ENCODE measurements at places on chromosomes 6 and 20.
A peak's percentile ranks its signal among the peaks of the same experiment; 100 is the strongest.

- DNase-seq, result no peak
These were observed 36.1 kb downstream of the NCR2 start for GRCh38 chr6:41371461-41371991.

DNA sequence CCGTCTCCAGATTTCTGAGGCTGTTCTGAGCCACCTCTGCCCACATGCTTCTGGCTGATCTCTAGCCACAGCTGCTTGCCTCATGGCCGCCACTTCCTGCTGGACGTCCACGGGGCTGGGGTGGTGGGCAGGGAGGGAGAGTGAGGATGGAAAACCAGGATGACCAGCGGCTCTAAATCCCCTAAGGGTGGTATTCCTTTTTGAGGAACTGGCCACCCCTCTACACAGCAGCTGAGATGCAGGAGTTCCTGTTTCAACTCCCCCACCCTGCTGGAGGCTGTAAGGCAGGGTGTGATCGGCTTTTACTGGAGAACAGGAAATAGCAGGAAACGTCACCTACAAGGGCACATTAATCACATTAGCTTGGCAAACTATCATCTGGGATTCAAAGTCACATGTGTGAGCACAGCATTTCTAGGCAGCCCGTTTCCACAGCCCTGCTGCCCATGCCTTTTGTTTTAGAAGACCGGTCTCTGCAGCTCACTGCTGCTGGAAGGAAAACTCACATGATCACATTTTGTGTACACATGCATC, 181.6 kb upstream of the ECI2 start:
- no peak for DNase-seq

DNA sequence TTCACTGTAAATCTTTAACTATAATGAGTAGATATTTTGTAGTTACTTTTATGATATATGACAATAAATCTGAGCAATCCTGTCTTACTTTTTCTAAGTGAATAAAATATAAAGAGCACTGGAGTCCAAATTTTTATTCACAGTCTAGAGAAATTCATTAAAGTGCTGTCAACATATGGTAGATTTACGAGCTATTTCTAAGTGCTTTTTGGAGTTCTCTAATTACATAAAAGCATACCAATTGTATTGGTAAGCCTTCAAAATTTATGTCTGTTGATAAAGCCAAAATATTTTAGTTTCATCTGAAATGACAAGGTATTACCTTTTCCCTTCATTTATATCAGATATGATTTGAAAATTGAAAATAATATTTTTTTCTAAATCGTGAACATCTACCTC, 75.4 kb downstream of the MAN1A1 start:
- DNase-seq, result no peak

DNA sequence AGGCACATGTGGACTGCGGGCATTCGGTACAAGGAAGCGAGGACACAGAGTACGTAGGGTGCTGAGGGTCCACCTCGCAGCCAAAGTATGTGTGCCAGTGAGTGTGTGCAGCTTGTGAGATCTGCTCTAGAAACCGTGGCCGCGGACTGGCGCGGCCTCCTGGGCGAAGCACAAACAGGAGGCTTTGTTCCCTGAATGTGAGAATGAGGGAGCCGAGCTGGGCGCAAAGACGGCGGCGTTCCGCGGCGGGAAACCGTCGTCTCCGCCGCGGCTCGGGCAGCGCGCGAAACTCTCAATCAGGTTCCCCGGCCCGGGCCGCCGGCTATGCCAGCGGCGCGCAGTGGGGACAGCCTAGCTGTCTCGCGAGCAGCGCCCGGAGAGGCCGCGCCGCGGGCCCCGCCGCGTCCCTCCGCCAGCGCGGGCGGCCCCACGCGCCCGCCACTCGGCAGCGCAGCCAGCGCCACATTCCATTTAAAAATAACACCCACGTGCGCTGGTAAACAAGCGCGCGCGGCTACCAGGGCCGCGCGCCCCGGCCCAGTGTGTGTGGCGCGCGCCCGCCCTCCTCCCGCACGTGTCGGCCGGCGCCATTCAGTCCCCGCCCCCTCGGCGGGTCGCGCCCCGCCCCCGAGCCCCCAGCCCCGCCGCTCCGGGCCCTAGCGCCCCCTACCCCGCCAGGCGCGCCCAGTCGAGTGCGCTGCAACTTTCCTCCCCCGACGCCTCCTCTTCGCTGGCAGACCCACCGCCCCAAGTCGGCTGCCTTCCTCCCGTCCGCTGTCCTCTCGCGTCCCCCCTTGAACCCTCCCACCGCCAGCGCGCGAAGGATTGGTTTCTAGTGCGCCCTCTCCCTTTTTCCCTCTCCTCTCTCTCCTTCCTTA, 3.0 kb upstream of the FOXO3 start:
- DNase-seq, result peak; percentile 59

- peak; percentile 22 for DNase-seq
These were observed 75.4 kb upstream of the ECI2 start for GRCh38 chr6:4210629-4211419.

DNA sequence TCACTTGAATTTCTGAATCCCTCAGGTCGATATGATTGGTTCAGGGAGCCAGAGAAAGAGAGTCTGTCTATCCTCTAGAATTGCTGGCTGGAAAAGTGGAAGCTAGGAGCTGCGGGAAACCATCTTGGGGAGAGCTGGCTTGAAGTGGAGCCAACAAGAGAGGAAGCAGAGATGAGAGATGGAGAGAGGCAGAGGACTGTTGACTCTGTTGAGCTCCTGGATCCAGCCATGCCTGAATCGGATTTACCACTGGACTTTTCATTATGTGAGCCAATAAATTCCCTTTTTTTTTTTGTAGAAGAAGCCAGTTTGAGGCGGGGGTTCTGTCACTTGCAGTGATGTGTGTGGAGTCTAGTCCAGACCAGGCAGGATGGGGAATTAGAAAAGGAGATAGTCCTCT, 13.9 kb upstream of the SLC9A8 start:
- no peak for DNase-seq

GRCh38 chr6:139857143-139857542, 482.7 kb upstream of the CITED2 start:
- no peak for DNase-seq

DNA sequence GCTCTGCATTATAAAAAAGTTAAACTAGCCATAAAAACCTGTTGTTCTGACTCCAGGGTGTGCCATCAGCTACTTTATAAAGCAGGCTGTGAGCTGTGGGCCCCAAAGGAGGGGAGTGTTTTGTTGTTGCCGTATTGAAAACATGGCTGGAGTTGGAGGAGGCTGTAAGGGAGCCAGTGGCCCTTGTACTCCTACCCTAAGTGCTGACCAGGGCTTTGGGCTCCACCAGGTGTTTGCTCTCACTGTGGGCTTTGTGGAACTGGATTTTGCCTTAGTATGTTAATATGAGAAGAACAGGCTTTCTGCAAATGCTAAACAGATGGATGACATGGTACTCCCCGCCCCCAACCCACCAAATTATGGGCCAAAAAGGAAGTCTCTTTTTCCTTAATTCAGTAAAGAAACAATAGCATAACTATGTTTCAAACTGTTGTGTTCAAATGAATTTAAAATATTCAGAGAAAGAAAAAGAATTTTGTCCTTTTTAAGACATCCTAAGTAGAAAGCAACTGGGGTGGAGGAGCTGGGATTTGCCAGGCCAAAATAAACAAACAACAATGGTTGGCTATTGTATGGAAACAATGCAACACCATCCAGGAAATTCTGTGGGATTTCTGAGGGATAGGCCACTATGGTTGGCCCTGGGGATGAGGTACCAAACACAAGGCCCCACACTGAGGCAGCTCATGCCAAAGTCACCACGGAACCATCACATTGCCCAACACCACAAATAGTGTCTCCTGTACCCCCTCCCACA, 63.3 kb downstream of the PLCG1 start:
- no peak for DNase-seq

DNA sequence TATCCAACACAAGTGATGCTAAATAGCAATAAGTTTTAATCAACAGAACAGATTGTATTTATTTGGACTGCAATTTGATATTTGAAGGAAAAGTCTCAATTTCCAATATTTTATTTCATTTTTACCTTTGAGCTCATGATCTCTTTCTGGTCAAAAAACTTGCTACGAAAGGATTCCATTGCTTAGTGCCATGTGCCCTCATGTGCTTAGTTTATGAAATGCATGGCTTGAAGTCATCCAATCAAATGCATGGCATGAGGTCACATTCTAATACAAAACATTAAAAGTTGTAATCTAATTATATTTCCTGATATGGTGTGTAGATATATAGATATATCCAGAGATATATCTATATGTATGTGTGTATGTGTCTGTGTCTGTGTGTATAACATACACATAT, 321.2 kb upstream of the ADGRB3 start:
- DNase-seq, result no peak

DNA sequence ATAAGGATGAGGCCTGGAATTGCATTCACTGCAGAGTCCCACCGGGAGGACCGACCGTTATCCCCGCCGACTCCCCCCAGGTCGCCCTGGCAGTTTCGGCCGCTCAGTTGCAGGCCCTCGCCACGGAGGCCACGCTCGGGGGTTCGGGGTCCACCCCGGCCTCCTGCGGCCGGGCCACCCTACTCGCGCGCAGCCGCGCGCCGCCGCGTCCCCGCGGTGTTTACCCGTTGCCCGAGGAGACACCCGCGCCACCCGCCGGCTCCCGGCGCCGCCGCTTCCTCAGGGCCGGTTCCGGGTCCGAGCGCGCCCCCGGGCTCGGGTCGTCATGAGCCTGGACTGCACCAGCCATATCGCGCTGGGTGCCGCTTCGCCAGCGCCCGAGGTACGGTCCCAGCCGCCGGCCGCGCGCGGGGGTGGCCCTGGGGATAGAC, at the start of gene CCDC170:
Gene CCDC170, plus strand, starts transcription at position 214 of the 431 bp plus-strand sequence. Its CDS starts 112 bp downstream, at position 326.
- no peak for DNase-seq

- no peak for DNase-seq
These were observed 469.8 kb upstream of the FLRT3 start for GRCh38 chr20:14807224-14807623.

- no peak for DNase-seq
These were observed 449.4 kb downstream of the PTPRT start for GRCh38 chr20:42740226-42740870.

GRCh38 chr6:157287247-157287850, 36.0 kb downstream of the TMEM242 start:
- no peak for DNase-seq

DNA sequence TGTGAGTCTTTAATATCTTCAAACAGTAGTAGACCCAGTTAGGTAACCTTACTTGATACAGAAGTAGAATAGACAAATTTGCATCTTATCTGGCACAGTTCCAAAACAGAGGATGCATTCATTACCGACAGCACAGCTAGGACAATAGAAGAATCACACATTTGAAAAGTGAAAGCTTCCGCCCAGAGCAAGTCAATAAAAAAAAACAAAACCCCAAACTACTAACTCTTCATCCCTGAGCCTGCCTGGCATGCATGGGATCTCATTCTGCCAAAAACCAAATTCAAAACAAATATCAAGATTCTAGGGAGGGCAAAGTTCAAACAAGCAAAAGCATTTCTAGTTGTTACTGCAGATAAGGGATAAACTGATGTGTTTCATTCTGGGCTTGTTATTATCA, 235.4 kb downstream of the BTBD9 start:
- no peak for DNase-seq

DNA sequence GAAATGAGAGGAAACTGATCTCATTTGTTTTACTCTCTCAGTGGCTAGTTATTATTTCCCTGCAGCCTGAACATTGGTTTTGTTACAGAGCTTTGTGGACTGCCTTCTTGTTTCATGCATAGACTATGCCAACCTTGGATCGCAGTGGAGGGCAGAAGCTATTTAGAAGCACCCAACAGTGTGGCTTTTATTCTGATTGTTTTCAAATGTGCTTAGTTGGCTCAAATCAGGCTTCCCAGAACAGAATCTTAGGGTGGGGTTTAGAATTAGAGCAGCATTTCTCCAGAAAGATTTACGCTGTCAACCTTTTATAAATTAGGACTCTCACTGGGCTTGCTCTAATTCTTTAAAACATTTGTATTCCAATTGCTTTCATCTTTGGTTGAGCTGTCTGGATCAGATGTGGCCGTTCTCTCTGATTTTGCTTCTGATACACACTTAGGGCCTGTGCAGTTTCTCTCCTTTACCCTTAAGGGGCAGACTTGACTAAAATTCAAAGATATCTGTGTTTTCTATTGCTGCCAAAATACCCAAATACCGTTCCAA, 210.3 kb downstream of the BCKDHB start:
- DNase-seq, result no peak

- DNase-seq, result no peak
These were observed 7.3 kb upstream of the RNF24 start for GRCh38 chr20:4022386-4023286.

- no peak for DNase-seq
These were observed 255.1 kb downstream of the RNGTT start for GRCh38 chr6:88708197-88708744.

DNA sequence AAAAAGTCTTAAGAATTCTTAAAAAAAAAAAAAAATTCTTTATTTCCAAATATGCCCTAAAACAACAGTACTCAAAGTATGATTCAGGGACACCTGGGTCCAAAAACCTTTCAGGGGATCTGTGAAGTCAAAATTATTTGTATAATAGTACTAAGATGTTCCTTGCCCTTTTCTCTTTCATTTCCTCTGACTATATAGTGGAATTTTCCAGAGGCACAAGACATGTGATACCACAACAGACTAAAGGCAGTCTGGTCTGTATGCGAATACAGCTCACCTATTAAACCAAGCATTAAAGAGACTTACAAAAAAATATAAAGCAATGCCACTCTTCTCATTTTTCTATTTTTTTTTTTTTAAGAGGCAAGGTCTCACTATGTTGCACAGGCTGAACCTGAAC, 15.4 kb downstream of the NOL7 start:
- no peak for DNase-seq

DNA sequence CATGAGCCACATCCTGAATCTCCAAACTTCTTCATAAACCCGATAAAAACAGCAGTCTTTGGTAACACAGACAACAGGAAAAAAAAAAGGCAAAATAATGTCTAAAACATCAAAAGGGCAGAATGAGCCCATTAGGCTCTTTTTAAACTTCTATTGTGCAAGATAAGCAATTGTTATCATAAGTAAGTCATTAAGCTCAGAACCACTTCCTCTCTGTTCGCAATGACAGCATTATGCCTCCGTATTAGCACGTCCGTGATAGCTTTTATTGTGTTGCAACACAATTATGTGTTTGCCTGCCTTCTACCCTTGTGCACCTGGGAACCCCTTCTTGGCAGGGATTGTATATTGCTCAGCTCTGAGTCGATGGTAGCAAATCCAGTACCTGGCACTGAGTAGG, 147.1 kb downstream of the LRFN2 start:
- DNase-seq, result no peak

DNA sequence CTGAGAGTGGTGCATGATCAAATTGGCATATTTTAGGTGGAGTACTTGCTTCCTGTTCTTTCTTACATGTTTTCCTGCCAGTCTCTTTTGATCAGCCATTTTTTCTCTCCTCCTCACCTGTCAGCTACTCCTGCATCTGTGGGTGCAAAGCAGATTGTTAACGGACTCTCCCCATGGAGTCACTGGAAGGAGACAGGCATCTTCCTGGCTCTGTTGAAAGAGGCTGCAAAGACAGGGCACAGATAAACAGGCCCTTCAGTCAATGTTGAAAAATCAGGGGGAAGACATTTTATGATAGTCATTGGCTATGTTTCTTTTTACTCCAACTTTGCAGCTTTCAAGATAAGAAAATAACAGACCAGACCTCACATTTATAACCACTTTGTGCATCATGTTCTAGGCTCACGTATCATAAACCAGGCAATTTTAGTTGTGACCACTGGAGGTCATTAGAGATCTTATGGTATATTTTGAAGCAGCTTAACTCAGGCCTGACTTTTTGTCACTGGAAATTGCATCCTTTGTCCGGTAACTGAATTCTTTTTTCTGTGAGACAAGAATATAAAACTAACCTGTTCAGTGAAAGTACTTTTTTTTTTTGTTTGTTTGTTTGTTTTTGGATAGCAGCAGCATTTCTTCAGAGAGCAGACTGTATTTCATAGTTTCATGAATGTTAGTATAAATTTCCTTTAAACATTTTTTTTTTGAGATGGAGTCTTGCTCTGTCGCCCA, 20.1 kb downstream of the ECT2L start:
- DNase-seq, result no peak
